Immature natural killer cell (primary cell): ENCODE measurements at places on chromosomes 1 and 21.

GRCh38 chr1:28213315-28213714 lies 19.5 kb downstream of the DNAJC8 start:
- no peak for DNase-seq

DNA sequence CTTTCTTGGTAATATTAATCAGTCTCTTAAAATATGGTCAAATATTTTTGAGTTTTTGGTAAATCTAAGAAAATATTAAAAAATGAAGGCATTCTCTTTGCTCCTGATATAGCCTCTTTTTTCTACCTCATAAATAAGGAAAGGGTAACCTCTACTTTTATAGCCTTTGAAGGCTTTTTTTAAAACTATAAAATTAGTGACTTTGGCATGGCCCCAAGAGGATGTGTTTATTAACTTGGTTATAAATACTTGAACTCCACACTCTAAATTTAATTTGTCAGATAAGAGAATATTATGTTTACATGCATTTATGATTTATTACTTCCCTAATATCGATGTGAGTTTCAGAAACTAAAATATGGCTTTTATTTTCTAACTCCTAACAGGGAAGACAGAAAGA lies 60.3 kb downstream of the LMO4 start:
- DNase-seq = no peak

GRCh38 chr1:60394436-60394835 lies 320.9 kb upstream of the C1orf87 start:
- DNase-seq = no peak

DNA sequence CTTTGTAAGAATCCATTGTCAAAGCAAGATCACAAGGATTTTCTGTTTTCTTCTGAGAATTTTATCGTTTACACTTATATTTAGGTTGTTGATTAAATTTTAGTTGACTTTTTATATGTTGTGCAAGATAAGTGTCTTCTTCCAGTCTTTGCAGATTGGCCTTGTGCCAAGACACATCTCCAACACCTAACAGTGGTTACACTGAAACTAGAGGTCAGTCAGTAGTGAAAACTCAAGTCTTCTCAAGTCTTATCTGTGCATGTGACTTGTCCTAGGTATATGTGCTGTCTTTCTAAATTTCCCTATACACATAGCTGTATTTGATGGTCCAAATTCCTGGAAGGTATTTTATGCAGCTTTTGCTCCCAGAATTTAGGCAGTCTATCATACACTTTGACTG lies 1183.2 kb upstream of the B3GALT2 start:
- DNase-seq = no peak

DNA sequence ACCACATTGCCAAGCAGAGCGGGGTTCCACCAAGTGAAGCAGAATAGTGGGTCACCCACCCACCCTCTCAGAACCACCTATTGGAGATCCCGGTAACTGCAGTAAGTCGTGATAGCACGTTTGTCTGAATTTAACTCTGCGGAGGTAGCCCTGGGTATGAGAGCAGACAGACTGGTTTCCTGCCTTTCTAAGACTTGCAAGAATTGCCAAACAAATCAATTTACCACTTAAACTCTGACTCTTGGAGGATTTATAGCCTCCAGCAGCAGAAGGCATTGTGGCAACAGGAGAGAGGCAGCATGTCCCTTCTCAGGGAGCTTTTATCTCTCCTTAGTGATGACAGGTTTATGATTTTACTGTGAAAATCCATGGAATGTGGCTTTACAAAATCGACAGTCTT lies 287.9 kb upstream of the FMN2 start:
- DNase-seq = no peak

GRCh38 chr1:9628541-9629444 lies 22.7 kb upstream of the PIK3CD start:
- peak; percentile 72 for DNase-seq

GRCh38 chr1:53730224-53730865 lies 8.6 kb downstream of the GLIS1 start:
- DNase-seq = no peak

- no peak for DNase-seq
These were observed at the start of gene PLPPR5 for GRCh38 chr1:99004861-99005442. TSS of gene PLPPR5 (minus strand) at chr1:99004861. CDS start at chr1:99004671, 190 bp downstream.

- DNase-seq = no peak
These were observed 97.4 kb upstream of the IPO9 start for GRCh38 chr1:201731592-201731991.

DNA sequence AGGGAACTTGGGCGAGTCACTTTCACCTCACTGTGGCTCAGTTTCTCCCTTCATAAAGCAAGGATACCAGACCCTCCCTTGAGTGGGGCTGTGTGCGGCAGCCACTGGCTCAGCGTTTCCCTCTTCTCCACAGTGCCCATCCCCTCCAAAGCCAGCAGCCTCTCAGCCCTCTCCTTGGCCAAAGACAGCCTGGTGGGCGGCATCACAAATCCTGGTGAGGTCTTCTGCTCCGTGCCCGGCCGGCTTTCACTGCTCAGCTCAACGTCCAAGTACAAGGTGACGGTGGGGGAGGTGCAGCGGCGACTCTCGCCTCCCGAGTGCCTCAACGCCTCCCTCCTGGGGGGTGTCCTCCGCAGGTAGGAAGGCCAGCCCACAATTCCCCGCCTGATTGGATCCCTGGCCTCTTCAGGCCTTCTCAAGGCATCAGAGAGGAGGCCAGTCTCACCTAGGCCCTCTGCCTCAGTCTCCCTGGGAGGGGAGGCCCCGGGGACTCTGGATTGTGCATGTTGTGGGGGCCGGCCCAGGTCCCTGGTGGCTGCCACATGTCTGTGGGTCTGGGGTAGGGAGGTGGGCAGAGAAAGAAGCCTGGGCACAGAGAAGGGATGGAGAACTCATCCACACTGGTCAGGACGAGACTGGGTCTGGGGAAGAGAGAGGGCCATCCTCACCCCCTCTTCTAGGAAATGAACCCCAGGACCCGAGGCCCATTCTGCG lies 15.2 kb downstream of the TFAP2E start:
- DNase-seq = no peak

- no peak for DNase-seq
These were observed 15.5 kb downstream of the LEPR start for GRCh38 chr1:65435987-65436386.

- no peak for DNase-seq
These were observed 215.4 kb upstream of the ADGRL2 start for GRCh38 chr1:81585371-81585770.

DNA sequence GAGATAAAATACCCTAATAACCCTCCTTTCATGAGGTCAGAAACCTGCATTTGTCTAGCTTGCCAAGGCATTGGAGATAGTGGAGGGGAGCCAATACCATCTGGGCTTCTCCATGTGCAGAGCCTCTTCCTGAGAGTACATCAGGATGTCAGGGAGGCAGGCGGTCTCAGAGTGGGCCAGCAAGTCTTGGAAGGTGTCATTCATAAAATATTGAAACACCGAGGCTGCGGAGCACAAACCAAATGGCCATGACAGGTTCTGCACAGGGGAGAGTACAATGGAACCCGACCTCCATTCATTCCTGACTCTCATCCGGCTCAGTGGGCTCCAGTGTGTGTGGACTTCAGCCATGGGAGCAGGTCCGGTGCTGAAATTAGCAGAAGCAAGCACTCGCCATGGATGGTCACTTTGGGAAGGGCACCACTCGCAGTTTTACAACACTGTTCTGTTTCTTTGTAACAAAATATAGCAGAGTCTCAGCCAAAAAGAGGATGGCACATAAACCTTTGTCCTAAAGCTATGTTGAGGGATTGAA lies 446.6 kb downstream of the SIPA1L2 start:
- no peak for DNase-seq

DNA sequence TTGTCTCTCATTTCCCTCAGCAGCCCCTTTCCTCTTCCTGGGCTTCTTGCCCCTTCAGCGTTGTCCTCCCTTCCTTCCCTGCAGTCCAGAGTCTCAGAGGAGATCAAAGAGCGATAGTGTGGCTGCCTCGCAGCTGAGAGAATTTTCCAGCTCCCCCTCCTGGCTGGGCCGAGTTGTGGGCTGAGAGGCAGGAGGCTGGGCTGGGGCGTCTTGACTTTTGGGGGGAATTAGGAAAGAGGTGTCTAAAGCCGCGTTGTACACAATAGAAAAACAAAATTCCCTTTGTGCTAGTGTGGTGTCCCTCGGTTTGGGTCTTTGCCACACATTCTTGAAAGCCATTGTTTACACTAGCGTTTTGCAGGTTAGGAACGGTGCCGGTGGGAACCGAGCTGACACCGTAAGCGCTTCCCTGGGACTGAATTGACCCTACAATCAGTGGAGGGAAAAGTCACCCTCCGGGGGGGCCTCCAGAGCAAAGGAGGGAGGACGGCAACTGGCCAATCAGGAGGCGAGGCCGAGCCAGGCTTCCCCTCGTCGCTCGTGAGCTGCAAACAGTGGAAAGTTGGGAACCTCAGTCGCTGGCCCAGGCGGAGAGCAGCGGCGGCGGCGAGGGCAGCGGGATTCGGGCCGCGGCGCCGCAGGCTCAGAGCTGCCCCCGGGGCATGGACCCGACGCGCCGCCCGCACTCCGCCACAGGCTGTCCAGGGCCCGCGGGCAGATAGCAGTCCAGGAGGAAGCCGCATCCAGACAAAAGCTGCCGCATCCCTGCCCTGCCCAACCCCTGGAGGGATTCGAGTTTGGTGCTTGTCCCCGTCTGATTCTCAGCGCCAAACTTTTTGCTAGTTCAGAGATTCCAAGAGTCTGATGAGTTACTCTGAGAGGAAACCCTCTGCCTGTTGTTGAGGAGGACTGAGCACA lies at the start of gene HMCN1:
TSS of gene HMCN1 (plus strand) at position 574 of the 918 bp plus-strand sequence. CDS start 389 bp downstream, outside the sequence.
- DNase-seq = no peak

DNA sequence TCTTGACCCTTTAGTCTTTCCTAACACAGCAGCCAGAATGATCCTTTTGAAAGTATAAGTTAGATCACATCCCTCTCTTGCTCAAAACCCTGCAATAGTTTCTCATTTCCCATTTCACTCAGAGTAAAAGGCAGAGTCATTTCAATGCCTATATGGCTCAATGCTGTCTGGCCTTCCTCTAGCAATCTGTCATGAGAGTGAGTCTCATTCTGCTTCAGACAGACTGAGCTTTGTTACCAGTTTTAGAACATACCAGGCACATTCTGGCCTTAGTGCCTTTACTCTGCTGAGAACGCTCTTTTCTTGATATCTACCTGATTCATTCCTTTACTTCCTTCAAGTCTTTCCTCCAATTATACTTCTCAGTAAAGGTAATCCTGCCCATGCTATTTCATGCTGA lies 372.8 kb upstream of the PKN2 start:
- no peak for DNase-seq

GRCh38 chr1:59322814-59323213 lies 25.9 kb downstream of the FGGY start:
- no peak for DNase-seq

GRCh38 chr1:203324105-203325025 lies 19.0 kb downstream of the BTG2 start:
- no peak for DNase-seq

DNA sequence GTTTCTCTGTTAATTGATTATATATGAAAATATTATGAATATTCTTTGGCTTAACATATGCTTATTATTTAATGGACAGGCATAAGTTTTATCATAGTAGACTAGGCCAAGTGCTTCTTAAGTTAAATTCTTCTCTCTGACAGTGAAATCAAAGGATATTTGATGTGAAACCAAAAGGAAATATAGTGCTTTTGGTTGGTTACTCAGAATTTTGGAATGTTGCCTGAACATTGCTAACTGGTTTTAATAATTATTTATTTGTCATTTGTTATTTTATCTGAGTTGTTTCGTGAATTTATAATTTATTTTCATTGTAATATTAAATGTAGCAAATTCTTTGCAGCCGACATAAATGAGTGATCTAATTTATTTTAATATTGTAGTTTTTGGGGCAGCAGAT lies 18.3 kb downstream of the HOOK1 start:
- no peak for DNase-seq

- no peak for DNase-seq
These were observed 18.7 kb upstream of the FMO2 start for GRCh38 chr1:171166361-171166760.

GRCh38 chr1:145916745-145917144 lies 1.8 kb downstream of the PEX11B start:
- DNase-seq = no peak
